ENCODE measurements at places on chromosomes 7 and 10.

DNA sequence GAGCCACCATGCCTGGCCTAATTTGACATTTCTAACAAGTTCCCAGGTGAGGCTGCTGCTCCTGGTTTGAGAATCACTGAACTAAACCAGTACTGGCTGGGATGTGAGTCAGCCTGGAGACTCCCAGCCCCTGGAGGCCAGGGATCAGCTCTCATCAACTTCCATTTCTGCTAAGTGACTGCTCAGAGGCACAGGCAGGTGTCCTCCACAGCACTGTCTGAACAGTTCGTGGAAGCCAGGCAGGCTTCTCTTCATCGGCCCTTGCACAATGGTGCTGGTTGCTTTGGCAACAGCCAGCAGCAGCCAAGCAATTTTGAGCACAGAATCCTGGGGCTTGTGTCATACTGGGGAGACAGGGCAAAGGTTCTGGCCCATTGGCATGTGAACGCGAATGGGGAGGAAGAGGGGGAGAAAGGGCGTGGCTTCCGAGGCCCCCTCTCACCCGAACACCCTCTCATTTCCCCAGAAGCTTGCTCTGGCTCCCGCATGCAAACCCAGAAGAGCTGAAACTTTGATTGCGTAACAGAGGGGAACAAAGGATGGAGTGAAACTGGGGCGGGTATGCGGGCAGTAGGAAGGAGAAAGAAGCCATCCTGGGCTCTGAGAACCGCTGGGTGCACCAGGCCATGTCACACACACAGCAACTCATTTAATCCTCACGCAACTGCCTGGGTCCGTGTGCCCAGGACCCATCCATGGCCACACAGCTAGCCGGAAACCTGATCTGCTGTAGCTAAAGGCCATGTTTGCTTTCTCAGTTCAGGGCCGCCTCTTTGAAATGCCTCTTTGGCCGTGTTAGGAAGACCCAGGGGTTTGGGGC, 9.0 kb upstream of the POR start:
- peak; percentile 18 for DNase-seq

GRCh38 chr7:30543813-30544525, 39.3 kb upstream of the GGCT start:
- no peak for DNase-seq

DNA sequence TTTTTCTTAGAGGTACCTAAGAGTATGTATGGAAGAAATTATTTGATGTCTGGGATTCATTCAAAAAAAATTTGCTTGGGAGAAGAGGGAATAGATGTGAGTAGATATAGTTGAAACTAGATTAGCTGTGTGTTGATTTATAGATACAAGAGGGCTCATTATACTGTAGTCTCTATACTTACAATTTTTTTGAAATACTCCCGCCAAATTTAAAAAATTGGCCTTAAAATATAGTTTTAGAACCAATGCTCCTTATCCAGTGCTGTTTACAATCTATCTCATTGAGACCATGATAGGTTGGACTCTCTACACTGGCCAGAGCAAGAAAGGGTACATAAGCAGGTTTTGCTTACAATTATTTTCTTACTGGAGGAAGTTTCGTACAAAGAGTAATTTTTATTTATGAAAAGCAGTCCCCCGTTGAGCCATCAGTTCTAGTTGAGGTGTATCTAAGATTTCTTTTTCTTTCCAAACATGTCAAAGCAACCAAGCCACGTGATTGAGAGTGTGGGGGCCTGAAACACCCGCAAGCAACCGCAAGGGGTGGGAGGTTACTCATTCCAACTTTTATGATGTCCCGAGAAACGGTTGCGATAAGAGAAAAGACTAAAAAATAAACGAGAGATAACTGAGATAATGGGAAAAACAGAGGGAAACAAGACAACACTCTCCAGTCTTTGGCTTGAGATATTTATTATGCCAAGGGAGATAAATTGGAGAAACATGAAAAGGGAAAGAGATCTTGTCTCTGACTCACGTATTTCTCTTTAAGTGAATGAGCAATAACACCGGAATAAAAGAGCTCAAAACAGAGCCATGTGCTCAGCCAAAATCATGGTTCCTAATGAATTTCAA, 729.2 kb downstream of the LRMDA start:
- DNase-seq: no peak

- DNase-seq: no peak
Observed at GRCh38 chr7:26390016-26390415, 98.4 kb downstream of the SNX10 start.

- no peak for DNase-seq
Observed at GRCh38 chr10:61964949-61965702, 63.6 kb downstream of the ARID5B start.

DNA sequence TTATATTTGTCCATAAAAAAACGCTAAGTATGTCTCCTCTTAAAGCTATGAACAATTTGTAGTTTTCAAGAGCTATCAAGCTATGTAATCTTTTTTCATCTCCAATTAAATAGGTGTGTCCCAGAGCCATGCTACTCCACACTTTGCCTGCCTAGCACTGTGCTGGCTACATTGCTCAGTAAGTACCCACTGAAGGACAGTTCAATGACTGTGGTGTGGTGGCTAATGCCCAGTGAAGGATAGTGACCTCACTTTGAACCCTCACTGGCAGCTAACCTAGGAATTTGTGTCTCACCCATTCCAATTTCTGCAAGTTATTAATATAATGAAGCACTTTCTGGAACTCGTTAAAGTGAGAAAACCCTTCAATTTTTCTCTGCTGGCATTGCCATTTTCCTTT, 14.4 kb upstream of the TRUB1 start:
- DNase-seq: no peak

DNA sequence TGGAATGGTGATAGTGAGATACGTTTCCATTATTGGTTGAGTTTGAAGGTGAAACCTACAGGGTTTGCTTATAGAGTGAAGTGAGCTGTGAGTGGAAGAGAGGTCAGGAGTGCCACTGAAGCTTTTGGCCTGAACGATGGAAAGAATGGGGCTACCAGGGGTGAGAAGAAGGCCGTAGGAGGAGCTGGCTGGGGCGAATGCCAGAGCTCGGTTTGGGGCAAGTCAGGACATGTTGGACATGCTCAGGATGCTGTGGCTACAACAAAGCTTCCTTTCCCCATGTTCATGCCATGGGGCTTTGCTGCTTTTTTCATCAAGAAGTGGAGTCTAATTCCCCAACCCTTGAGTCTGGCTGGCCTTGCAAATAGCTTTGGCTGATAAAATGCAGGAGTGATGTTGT, 253.7 kb downstream of the GLRX3 start:
- no peak for DNase-seq

DNA sequence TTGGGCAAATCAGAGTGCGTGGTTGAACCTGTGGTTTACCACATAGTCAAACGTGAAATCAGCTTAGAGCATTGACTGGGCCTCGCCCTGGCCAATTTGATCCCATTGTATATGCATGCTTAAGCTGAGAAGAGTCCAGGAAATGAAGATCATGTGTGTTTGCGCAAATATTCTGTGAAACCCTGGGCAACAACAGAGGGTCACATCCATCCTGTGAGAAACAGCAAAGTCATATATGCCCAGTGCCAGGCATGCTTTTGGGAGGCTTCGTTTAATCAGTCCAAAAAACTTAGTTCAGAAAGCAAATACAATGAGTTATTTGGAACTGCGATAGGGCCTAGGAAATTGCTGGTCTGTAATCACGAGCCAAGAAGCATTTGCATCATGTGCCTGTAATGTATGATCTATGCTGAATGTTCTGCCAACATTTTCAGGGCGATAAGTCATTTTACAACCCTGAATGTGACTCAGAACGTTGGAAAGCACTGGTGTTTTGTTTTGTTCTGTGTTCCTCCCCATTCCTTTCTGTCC, 412.1 kb upstream of the CELF2 start:
- no peak for DNase-seq

GRCh38 chr7:108282427-108282996, 152.4 kb upstream of the LAMB4 start:
- DNase-seq: no peak

DNA sequence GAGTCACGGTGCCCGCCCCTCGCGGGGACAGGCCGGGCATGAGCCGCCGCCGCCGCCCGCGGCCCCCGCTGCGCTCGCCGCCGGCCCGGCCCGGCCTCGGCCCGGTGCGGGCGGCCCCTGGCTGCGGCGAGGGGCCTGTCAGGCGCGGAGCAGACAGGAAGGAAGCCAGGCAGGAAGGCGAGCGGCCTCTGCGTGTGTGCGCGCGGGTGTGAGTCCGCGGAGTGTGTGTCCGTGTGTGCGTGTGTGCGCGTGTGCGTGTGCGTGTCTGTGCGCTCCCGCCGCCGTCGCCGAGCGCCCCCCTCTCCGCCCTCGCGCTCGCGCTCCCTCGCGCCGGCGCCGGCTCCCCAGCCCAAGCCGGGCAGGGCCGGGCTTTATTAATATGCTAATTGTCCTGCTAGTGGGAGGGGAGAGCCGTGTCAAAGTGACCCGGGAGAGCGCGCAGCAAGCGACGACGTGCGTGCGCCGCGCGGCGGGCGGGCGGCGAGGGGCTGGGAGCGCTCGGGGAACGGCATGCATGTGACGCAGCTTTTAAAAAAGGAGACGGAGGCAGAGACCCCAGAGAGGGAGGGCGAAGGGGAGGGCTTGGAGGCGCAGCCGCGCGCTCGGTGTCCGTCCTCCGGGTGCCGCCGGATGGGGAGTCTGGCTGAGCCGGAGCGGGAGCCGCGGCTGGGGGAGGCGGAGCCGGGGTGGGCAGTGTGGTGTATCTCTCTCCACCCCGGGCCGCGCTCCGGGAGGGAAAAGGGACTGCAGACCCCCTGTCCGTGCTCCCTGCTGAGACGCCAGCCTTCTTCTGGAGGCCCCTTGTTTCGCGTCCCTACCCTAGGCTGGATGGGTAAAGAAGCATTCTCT, at the start of gene LDB1:
TSS of gene LDB1 (minus strand) at position 227 of the 849 bp plus-strand sequence. CDS start 258 bp downstream, outside the sequence.
- DNase-seq: peak; percentile 55

DNA sequence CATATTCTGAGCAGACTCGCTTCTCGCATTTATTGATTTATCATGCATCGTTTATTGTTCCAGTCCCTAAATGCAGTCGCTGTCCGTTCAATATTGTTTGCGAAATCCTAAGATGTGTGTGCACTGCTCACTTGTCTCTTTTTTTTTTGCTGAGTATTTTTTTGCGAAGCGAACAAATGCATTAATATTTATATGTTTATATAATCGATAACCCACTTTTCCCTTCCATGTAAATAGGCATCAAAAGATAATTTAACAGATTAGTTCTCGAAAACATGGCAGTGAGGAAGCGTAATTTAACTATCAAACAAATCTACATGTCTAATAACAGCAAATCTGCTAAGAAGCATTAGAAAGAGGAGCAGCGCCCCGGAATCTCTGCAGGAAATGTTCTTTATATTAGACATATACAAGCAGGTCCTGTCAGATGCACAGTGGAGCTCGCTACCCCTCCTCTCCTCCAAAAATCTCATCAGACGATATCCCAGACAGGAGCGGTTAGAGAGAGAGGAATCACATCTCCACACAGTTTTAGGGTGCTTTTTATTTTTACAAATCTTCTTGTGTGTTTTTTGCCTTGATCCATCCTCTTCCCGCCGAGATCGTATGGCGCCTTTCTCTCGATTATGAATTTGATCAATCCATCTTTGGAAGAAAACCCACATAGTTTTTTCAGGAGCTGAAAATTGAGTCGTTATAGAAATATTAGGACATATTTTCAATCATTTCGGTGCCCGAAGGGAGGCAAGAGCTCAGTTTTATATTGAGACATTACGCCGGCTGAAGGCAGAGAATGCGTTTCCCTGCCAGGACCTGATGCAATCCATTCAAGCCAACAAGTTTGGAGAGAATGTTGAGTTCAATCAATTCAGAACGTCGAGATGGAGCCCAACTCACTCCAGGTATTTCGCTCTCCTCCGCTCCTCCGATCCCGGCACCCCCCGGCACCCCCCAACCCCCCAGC, at the start of gene ARID5B:
TSS of gene ARID5B (plus strand) at position 871 of the 964 bp plus-strand sequence. CDS start at position 882, 11 bp downstream.
- peak; percentile 67 for DNase-seq

DNA sequence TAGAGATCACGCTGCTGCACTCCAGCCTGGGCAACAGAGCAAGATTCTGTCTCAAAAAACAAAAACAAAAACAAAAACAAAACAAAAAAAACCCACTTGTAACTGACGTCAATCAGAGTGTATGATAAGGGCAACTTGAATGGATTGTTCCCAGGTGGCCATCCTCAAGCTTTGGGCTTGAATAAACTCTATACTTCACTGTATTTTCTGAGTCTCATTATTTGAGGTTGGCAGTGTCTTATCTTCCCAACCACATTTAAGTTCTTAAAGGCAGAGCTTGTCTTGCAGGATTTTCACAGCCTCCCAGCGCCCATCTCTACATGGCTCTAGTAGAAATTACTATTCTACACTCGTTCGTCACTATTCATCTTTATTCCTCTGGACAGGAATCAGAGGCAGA, 5.1 kb upstream of the OAT start:
- DNase-seq: no peak

DNA sequence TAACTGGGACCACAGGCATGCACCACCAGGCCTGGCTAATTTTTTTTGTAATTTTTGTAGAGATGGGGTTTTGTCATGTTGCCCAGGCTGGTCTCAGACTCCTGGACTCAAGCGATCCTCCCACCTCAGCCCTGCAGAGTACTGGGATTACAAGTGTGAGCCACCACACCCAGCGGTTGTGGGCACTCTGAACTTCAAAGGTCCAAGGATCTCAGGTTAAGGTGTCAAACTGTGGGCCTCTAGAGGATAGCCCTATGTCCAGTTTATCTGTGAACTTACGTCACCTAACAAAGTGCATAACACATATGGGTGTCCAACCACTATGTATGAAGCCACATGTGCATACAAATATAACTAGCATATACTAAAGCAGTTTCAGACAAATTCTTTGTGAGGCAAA, 3.2 kb upstream of the IL2RA start:
- no peak for DNase-seq

GRCh38 chr7:115775981-115776380, 254.6 kb downstream of the TFEC start:
- DNase-seq: peak; percentile 2

GRCh38 chr7:28980451-28981160, 22.5 kb upstream of the TRIL start:
- no peak for DNase-seq

DNA sequence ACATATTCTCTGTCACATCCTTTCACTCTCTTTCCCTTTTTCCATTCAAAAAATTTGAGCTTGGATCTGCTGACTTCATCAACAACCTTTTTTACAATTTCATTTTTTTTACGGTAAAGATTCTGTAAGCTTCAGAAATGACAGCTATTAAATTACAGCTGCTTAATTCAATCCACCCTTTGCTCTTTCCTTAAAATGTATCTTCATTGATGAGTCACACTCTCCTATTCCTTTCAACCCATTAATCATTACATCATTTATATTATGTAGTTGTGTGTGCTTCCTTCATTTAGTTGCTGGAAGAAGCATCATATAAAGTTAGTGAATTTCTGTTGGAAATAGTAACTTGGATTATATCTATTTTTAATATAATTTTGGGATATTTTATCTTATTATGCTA, 67.1 kb upstream of the MAGI2 start:
- DNase-seq: no peak

DNA sequence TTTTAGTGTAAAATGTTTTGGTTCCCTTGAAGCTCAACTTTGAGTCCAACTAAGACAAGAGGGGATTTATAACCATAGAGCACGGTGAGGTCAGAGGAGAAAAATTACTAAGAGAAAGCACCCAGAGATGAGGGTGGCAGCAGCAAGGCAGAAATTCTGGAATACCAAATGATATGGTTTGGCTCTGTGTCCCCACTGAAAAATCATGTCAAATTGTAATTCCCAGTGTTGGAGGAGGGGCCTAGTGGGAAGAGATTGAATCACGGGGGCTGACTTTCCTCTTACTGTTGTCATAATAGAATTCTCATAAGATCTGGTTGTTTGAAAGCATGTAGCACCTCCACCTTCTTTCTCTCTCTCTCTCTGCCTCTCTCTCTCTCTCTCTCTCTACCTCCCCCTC, 19.4 kb upstream of the AKR1C1 start:
- no peak for DNase-seq

Measured in Calu3 (cell line).